Glomerular endothelial cell (primary cell): ENCODE measurements at places on chromosomes 6 and 20. TPM values are rescaled to one million over a fixed set of nuclear protein-coding genes. Genes with fewer than 3 reads are reported as not detected.
A peak's percentile ranks its signal among the peaks of the same experiment; 100 is the strongest.

DNA sequence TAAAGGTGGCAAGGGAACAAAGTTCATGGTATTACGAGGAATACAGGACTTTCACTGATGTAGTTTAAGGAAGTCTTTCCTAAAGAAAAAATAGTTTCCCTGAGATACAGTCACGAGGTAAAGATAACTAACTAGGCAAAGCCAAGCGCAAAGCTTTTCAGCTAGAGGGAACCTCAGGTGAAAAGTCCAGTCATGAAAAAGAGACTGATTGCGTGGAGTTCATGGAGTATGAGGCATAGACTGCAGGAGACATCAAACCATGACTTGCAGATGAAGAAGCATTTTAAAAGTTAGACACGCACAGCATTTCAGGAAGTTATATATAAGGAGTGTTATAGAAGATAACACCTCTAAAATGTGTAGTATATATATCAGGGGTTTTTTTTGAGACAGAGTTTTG lies 205.6 kb upstream of the ZNF184 start:
- no peak for DNase-seq

- DNase-seq: no peak
These were observed 281.9 kb downstream of the UTRN start for GRCh38 chr6:144566868-144567615.

- no peak for DNase-seq
These were observed 91.3 kb upstream of the MAP3K7 start for GRCh38 chr6:90678049-90678779.

DNA sequence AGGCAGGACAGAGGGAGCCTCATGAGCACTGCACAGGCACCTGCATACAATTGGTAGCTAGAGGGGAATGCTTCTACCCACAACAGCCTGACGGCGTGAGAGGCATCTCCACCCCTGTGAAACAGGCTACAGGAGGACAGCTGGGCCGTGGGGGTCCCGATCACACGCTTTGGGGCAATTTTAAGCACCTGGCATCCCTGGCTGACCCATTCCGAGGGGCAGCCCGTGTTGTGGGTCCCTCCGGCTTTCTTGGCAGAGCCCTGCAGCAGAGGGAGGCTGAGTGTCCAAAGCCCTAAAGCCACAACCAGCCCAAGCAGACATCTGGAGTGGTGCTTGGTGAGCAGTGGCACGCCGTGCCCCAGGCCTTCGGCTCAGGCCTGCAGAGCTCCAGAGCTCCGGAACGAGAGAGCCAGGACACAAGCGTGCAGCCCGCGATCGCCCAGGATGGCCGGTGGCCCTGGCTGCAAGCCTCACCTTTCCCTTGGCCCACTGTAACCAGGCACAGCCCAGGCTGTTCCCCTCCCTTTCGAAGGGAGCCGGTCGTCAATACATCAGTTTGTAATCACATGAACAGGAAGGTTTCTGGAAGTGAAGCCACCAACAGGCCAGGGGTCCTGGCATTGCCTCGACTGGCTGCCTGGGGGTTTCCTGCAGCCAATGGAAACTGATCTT lies 81.4 kb downstream of the DLL1 start:
- DNase-seq: no peak

GRCh38 chr6:1802491-1803395 lies 193.0 kb downstream of the FOXC1 start:
- no peak for DNase-seq

DNA sequence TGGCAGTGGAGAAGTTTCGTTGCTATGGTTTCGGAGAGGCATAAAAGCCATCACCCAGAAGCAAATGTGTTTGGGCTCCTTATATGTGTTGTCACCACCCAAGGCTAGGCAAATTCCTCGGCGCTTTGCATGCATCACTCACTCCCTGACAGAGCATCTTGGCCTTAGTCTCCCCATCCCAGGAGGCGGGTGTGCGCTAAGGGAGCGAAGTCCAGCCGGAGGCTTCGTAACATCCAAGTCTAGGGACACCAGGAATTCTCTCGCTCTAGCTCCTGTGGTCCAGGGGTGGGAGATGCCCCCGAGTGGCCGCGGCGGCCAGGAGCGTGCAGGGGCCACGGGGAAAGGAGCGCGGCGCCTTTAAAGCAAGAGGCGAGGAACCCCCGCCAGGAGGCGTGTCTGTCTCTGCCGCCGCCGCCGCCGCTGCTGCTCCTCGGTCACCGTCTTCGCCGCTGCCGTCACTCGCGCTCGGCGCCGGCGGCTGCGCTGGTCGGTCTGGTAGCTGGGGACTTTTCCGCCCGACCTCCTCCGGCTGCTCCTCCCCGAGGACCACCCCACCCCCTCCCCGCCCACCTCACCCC lies at the start of gene GRIK2:
GRIK2 (plus strand) TSS at position 458 of the 578 bp plus-strand sequence.
- DNase-seq: no peak

DNA sequence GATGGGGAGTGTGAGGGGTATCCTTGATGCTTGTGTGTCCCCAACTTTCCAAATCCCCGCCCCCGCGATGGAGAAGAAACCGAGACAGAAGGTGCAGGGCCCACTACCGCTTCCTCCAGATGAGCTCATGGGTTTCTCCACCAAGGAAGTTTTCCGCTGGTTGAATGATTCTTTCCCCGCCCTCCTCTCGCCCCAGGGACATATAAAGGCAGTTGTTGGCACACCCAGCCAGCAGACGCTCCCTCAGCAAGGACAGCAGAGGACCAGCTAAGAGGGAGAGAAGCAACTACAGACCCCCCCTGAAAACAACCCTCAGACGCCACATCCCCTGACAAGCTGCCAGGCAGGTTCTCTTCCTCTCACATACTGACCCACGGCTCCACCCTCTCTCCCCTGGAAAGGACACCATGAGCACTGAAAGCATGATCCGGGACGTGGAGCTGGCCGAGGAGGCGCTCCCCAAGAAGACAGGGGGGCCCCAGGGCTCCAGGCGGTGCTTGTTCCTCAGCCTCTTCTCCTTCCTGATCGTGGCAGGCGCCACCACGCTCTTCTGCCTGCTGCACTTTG lies at the start of gene TNF:
TNF (plus strand) TSS at position 231 of the 567 bp plus-strand sequence; CDS start at position 408, 177 bp downstream.
- DNase-seq: no peak

DNA sequence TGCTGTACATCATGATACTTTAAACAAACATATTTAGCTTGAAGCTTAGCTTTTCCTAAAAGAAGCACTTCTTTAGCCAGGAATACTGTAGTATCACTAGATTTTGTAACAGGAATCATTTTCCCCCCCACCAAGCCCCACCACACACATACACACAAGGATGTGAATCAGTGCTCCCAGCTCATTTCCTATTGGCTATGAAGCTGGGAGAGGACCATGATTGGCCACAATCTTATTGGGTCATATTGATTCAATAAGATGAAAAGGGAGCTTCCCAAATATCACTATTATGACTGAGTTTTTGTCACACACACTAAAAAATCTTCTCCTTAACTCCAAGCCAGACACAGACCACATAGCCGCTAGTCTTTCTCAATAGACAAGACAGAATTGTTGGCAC lies 140.5 kb upstream of the TNFAIP3 start:
- no peak for DNase-seq

GRCh38 chr6:132300323-132300949 lies 100.8 kb downstream of the MOXD1 start:
- peak; percentile 31 for DNase-seq

- DNase-seq: no peak
These were observed 11.1 kb downstream of the HEBP2 start for GRCh38 chr6:138415125-138415524.

DNA sequence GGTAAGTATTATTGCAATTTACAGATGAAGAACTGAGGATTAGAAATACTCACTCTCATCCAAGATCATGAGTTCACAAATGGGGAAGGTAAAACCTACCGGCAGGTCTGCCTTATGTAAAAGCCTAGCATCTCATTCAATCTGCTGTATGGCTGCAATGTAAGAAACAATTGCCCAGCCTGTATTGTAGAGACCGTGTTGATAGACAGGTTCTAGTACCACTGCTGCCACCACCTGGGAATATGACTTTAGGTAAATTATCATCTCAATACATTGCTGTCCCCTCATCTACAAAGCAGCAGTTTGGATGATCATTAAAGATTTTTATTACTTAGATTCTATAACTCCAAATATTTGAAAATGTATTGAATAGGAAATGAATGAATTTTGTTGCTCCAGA lies 23.3 kb upstream of the ARHGAP18 start:
- no peak for DNase-seq

ATP9A gene
- 48.8 and 57.0 TPM in 2 replicates for total RNA-seq

HNF4A gene
- not detected in 2 replicates for total RNA-seq

HLA-DRA gene
- 0.41 TPM in 1 of 2 replicates, not detected in the other for total RNA-seq
